Smooth muscle cell of the umbilical artery (primary cell): ENCODE measurements at places on chromosomes 2 and 18. TPM values are rescaled to one million over a fixed set of nuclear protein-coding genes. Genes with fewer than 3 reads are reported as not detected.

The VIT gene
- total RNA-seq: 0.30 TPM in 1 of 2 replicates, not detected in the other

The INPP5D gene
- 0.59 and 2.4 TPM in 2 replicates for total RNA-seq

The EFHD1 gene
- total RNA-seq: not detected in 2 replicates

The SLC9A4 gene
- not detected in 2 replicates for total RNA-seq

The GALNT3 gene
- total RNA-seq: 1.2 and 5.4 TPM in 2 replicates

The SERPINB11 gene
- not detected in 2 replicates for total RNA-seq

The SLC8A1 gene
- total RNA-seq: 49.0 and 125 TPM in 2 replicates

The DNAJC5G gene
- not detected in 2 replicates for total RNA-seq

The SERPINB3 gene
- not detected in 2 replicates for total RNA-seq
